ENCODE measurements at places on chromosomes 7 and 10.

- DNase-seq: no peak
Measured at GRCh38 chr10:5565205-5565545, 40.4 kb downstream of the CALML3 start.

DNA sequence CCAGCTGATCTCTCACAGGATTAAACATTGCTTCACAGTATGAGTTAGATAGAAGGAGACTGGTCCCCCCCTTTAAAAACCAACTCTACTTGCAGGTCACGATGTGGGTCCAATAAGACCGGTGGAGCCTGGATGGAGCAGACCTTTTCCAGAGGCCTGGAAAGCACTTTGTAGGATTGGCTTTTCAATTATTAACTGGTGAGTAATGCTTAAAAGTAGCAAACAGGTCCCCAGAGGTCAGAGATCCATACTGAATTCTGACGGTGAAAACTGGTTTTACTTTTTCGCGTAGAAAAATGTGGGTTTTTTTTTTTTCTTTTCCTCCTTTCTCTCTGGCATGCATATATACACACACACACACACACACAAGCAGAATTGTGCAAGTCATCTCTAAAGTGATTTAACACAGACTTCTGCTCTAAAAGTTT lies 74.9 kb upstream of the OGDHL start:
- DNase-seq: no peak

GRCh38 chr7:157613575-157614322 lies 276.9 kb downstream of the DNAJB6 start:
- DNase-seq: no peak

DNA sequence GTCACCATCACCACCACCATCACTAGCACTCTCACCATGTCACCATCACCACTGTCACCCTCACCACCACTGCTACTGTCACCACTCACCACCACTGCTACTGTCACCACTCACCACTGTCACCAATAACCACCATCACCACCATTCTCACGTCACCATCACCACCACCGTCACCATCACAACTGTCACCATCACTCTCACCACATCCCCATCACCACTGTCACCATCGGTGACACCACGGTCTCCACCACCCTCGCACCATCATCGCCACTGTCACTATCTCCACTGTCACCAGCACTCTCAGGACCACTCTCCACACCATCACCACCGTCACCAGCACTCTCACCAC lies 130.4 kb downstream of the MAD1L1 start:
- no peak for DNase-seq

DNA sequence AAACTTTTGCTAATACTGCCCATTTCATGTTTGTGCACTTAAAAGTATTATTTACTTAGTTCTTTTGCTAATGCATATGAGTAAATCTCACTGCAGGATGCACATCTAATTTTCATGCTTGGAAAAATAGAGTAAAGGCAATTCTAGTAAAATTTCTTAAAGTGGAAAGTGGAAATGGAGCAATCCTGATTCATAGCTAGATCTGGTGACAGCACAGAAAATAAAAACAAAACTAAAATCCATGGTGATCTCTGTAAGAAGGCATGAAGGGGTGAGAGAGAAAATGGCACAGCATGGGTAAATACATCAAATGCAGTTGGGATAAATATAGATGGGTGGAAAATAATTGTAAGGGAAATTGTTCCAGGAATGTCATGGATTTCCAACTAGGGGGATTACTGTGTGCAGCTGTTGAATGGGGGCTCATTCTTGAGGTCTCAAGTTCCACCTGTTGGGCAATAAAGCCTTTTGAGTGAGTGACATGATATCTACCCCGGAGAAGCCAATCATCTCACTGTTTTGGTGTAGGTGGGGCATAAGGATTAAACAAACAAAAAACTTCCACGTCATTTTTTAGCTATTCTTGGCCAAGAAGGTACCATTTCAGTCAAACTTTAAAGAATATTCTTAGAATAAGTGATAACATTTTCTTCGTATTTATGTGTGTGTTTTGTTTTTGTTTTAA lies 1.7 kb upstream of the MCU start:
- DNase-seq: no peak
